Stimulated activated CD4-positive, alpha-beta T cell treated with anti-CD3 and anti-CD28 coated beads, Interleukin-15, amount 100 ng/mL, for 24 hours (primary cell): ENCODE measurements at places on chromosomes 1 and 21.

DNA sequence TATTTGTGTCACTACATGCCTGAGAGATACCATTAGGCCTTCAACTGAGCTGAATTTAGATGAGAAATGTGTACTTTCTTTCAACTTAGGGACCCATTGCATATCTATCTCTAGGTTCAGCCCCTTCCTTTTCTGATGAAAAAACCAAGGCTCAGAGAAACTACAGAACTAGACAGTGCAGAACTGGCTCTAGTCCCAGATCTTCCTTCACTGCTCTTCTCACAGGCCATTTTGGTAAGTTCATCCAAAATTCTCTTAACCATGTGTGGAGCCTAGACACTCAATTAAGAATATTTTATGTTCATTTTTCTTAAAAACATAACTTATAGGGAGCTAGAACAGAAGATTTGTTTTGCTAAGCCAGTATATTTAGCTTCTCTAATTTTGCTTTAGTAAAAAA is 128.9 kb downstream of the ASTN1 start:
- DNase-seq: no peak

GRCh38 chr1:172040466-172040865 is 199.2 kb downstream of the DNM3 start:
- no peak for DNase-seq

GRCh38 chr1:231357831-231358354 is 19.8 kb downstream of the SPRTN start:
- DNase-seq: peak; percentile 28

DNA sequence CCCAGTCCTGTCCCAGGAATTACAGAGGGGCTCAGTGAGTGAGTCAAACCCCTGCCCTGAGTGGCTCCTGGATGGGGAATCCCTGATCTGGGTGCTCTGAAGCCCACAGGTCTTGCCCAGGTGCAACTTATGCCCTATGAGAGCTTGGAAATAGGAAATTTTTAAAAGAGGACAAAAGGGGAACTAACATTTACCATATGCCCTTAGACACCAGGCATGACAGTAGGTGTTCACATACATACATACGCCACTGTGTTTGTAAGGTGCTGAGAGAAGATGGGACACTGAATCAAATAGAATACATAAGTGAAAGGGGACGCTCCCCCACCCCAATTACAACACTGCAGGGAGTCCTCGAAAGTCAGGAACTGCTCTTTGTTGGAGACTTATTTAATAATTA is 1.4 kb downstream of the CFAP45 start:
- no peak for DNase-seq

- DNase-seq: no peak
These were observed 81.8 kb downstream of the AJAP1 start for GRCh38 chr1:4736254-4736653.

DNA sequence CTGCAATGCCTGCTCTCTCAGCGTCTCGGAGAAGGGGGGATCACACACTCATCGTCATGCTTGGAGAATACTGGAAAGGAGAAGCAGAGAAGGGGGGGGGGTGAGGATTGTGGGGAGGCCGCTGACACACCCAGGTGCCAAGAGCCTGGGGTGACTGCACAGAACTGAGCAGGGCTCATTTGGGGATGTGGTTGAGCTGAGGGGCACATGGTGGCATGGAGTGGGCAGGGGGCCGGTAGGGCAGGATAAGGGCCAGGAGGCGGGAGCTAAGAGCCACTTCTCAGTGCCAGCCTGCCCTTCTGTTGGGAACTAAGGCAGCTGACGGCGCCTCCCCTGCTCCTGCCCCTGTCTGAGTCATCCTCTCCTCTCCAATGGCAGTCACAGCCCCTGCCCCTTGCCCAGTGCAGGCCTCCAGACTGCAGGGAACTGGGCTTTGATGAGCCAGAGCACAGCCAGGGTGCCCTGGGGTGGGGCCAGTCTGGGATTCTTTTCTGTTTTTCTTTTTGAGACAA is 27.2 kb downstream of the MRPL37 start:
- DNase-seq: no peak

DNA sequence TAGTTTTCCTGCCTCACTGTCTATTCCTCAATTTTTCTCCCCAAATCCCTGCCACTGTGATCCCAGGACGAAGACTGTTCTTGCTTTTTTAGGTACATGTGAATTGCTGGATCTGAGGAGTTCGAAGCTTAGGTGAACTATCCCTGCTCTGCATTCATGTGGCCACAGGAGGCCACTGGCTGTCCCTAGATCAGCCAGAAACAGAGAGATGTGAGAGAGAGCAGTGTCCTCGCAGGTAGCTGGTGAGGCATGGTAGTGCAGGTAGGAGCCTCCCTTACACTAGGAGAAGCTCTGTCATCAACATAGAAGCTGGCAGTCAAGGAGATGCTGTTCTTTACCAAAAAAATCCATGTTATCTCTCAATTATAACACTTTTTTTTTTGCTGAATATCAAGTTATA is 71.5 kb downstream of the USP24 start:
- DNase-seq: no peak

- DNase-seq: no peak
These were observed 39.9 kb upstream of the ABCA4 start for GRCh38 chr1:94160811-94161210.

- no peak for DNase-seq
These were observed 115.3 kb downstream of the PLA2G4A start for GRCh38 chr1:186943891-186944686.

DNA sequence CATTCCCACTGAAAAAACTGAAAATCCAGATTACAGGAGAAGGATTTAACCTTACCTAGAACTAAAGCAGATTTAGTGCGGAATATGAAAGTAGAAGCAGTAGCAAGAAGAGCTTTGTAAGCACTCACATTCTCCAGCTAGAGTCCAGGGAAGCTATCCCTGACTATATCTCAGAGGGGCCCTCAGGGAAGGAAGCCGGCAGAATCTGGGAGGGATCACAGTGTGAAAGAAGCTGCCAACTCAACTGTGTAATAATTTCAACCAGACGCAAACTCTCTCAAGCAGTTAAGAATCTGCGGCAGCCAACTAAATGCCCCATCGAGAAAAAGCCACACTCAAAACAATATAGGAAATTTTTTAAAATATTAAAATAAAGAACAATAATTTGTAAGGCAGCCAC is 163.8 kb downstream of the EIF4G3 start:
- no peak for DNase-seq

DNA sequence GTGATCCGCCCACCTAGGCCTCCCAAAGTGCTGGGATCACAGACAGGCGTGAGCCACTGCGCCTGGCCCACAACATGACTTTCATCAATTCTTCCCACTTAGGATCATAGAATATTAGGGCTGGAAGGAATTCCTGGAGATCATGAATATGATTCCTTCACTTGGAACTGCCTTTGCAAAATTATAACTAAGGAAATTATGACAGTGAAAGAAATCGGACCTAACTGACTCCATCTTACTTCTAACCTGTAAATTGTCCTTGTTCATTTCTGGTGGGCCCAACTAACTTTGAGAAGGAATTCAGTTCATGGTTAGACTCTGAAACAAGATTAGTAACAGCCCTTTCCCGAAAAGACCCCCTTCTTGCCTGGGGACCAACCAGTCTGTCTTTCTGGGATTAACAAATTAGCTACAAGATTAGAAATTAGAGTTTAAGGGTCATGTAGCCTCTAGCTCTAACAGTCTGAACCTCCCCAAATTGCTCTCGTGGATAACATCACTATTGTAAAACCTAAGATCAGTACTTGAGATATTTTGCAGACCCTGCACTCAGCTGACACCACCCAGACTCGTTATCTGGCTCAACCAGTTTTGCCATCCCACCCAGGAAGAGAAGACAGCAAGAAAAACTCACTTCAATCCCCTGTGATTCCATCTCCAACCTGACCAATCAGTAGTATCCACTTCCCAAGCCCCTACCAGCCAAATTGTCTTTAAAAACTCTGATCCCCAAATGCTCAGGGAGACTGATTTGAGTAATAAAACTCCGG is 14.7 kb downstream of the ZBTB8OS start:
- no peak for DNase-seq

DNA sequence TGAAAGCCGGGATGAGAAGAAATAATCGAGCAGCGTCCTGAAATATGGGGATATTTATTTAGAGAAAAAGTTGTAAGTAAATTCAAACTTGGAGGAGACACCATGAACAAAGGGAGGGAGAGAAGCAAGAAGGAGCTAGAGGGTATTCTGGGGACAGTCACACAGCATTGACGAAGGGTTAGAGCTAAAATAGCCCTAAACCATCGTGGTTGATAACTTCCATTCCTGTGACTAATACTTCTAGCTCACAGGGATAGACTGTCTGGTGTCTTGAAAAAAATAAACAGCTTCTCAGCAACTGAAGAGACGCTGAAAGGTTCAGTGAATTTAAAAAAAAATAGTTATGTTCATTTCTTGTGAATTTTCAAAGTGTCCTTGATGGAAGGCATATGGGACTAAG is 86.7 kb downstream of the LRRC53 start:
- DNase-seq: no peak

GRCh38 chr1:162456323-162456722 is 41.3 kb upstream of the UHMK1 start:
- DNase-seq: no peak

GRCh38 chr1:150876119-150876454 is 312 bp downstream of the ARNT start:
- DNase-seq: no peak

DNA sequence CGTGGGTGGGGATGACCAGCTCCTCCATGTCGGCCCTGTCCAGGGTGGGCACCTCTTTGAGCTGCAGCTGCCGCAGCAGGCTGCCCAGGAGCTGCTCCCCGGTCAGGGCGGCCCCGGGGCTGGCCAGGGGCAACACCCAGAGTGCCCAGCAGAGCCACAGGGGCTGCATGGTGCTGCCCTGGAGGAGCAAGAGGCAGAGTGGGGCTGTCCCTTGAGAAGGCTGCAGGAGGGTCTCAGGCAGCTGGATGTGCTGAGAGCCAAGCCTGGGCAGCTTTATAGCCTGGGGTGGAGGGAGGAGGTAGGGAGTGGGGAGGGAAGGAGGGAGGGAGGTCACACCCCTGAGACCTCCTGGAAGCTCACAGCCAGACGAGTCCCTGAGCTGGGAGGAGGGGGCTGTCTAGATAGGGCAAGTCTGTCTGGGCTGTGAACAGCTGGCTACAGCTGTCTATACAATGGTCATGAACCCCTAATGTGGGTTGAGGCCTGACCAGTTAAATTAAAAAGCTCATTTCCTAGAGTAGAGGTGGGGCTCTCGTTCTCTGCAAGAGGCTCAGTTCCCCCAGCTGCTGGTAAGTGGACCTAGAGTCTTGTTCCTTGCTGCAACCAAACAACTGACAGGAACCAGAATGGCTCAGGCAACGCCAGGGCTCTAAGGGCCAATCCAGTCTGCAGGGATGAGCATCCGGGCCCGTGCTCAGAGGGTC is at the start of gene LEFTY1:
Gene LEFTY1 (minus strand): TSS at position 249 of the 704 bp plus-strand sequence. CDS start 80 bp downstream, at position 169.
- DNase-seq: no peak

DNA sequence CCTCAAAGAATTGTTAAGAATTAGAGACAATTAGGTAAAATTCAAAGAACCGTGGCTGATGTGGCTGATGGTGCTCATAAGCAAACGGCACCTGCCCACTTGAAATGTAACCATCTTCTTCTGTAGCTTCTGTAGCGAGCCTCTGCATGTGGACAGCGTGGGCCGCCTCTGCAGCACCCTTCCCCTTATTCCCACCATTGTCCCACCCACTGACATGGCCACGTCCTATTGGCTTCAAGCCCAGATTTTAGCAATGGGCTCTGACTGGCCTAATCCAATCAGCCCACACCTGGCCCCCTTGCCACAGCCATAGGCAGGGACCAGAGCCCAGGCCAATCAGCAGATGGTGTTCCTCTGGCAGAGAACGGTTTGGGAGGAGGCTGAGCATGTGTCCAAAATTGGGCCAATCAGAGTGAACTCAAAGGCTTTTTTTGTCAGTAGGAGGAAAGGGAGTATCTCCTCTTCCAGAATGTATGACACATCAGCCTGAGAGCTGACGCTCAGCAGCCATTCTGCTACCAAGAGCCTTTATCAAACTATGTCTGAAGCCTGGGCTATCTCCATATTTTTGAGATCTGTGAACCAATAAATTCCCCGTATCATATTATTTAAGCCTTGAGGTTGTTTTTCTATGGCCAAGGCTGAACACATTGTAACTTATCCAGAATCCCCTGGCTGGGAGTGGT is 518.5 kb downstream of the SMYD3 start:
- DNase-seq: no peak

GRCh38 chr1:115156826-115157468 is 67.6 kb upstream of the TSPAN2 start:
- no peak for DNase-seq

DNA sequence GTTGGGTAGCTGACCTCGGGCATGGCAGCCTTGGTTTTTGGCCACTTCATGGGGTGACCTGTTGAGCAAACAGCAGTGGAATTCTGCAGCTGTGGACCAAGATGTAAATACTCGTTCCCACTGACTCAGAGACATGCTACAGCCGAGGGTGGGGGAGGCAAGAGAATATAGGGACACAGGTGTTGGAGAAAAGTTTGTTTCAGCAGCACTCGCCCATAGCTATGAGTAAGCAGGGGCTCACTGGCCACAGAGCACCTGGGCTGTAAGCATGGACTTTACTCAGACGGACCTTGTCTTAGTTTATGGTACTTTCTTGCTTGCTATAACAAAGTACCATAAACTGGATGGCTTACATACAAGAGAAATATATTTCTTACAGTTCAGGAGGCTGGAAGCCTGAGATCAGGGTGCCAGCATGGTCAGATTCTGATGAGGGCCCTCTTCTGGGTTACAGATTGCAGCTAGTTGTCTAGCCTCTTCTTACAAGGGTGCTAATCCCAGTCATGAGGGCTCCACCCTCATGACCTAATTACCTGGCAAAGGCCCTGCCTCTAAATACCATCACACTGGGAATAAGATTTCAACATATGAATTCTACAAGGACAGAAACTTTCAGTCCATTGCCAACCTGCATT is 437.2 kb upstream of the DAB1 start:
- no peak for DNase-seq

DNA sequence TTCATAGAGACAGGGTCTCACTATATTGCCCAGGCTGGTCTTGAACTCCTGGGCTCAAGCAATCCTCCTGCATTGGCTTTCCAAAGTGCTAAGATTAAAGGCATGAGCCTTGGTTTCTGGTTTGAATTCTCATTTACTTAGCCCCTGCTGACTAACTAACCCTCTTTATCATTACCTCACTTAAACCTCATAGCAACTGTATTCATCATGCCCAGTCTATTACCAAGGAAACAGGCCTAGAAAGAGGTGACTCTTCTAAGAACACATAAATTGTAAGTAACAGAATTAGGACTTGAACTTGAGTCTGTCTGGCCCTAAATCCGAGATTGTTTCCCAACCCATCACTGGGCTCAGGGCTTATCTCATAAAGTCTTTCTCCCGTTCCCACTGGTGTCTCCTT is 44.2 kb downstream of the TMEM53 start:
- no peak for DNase-seq

- DNase-seq: no peak
These were observed 81.5 kb downstream of the DMRTB1 start for GRCh38 chr1:53540604-53541262.

- no peak for DNase-seq
These were observed 151.9 kb downstream of the NTPCR start for GRCh38 chr1:233102341-233102740.

GRCh38 chr1:214538496-214538895 is 12.9 kb downstream of the PTPN14 start:
- no peak for DNase-seq

DNA sequence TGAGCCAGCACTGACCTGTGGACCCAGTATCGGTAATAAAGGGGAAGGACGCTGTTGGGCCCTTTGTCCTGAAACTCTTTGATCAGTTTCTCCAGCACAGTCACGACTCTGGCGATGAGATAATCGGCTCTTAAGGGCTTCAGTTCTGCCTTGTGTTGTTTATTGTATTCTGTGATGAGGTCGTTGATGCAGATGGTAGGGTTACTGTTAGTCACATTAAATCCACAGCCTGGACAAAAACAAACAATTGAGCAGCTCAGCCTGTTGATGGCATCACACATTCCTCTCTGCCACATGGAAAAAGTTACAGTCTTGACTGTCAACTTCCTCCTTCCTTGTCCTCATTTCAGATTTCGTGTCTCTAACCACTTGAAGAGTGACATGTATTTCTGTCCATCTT is 57.6 kb downstream of the SIM2 start:
- no peak for DNase-seq
